ENCODE measurements at places on chromosomes 12 and 14. TPM values are rescaled to one million over a fixed set of nuclear protein-coding genes. Genes with fewer than 3 reads are reported as not detected.

Gene ANAPC7
- total RNA-seq, result 41.7 TPM

Gene NINJ2
- total RNA-seq, result 1.4 TPM

Gene SLC5A8
- total RNA-seq, result not detected

Gene PTCSC3
- total RNA-seq, result not detected
